Fibroblast of pulmonary artery (primary cell): ENCODE measurements at places on chromosomes 16 and 17.

DNA sequence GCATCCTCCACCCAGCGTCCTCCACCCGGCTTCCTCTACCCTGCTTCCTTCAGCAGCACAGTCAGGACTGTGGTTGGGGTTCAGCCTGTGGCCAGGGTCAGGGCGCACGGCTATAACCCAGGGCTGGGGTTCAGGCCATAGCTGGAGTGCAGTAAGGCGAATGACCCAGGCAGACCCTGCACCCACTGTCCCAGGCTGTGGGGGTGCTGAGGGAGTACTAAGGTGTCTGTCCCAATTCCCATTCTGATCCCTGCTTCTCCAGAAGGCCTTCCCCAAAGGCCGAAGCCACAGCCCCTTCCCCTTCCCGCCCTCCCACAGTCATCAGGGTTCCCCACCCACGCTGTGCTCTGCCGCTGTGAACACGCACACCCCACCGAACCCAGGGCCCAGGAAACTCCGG lies 12.4 kb downstream of the EMC6 start:
- DNase-seq, result no peak

- peak; percentile 77 for DNase-seq
Observed at GRCh38 chr17:37710344-37710886, 34.4 kb downstream of the HNF1B start.

DNA sequence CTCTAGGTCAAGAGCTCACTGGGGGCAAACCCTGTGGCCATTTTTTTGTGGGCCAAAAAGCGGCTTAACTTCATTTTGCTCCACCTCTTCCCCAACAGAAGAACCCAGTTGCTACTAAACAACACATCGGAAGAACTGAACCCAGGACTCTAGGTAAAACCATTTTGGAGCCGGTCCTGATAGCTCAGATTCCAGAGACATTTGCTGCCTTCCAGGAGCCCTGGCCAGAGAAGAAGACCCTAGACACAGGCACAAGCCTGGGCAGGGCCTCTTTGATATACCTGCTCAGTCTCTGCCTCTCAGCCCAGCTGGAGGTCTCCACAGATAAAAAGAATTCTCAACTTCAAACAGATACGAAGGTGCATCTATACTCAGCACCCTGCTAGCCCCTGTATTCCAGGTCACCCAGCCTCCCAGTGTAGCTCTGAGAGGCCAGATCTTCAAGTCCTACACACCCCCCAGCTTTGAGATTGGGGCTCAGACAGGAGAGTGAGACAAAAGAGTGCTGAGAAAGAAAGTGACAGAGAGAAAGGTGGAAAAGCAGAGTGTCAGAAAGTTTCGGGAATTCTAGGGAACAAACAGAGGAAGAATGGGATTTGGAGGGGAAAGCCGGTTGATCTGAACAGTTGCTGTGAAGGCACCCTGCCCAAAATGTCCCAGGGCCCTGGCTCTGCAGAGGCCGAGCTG lies 6.6 kb upstream of the HOXB9 start:
- no peak for DNase-seq

- DNase-seq, result no peak
Observed at GRCh38 chr17:46833840-46834208, 15.3 kb upstream of the WNT3 start.

DNA sequence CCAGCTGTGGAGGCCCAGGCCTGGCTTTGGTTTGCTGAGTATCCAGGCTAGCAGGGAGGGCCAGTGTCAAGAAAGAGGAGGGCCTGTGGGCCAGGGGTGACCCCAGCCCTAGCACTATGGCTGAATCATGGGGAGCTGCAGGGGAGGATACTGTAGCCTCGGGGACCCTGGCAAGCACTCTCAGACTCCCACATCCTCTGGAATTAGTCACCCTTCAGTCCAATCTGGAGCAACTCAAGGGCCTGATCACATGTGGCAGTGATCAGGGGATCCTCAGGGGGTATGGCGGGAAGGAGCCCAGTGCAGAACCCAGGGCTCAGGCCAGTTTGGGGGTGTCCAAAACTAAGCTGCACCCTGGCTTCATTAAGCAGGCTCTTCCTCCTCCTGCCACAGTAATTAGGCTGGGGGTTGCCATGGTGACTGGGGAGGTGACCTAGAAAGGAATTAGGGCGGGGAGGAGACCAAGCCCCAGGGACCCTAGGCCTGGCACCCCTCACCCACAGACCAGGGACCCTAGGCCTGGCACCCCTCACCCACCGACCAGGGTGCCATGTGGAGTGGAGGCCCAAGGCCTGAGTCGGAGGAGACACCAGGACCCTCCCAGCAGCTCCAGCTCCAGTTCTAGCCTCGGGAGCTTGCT lies 5.8 kb downstream of the NLGN2 start:
- DNase-seq, result peak; percentile 43

DNA sequence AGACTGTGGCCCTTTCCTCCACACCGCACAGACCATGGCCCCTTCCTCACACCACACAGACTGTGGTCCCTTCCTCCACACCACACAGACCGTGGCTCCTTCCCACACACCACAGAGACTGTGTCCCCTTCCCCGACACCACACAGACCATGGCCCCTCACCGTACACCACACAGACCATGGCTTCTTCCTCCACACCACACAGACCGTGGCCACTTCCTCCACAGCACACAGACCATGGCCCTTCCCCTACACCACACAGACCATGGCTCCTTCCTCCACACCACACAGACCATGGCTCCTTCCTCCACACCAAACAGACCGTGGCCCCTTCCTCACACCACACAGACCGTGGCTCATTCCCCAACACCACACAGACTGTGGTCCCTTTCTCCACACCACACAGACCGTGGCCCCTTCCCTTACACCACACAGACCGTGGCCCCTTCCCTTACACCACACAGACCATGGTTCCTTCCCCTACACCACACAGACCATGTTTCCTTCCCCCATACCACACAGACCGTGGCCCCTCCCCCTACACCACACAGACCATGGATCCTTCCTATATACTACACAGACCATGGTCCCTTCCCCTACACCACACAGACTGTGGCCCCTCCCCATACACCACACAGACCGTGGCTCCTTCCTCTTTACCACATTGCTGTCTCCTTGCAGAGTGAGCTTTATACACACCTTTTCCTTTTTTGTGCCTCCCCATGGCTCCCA lies 297.5 kb upstream of the FOXF1 start:
- no peak for DNase-seq

GRCh38 chr17:50908140-50908859 lies 42.1 kb upstream of the TOB1 start:
- no peak for DNase-seq

DNA sequence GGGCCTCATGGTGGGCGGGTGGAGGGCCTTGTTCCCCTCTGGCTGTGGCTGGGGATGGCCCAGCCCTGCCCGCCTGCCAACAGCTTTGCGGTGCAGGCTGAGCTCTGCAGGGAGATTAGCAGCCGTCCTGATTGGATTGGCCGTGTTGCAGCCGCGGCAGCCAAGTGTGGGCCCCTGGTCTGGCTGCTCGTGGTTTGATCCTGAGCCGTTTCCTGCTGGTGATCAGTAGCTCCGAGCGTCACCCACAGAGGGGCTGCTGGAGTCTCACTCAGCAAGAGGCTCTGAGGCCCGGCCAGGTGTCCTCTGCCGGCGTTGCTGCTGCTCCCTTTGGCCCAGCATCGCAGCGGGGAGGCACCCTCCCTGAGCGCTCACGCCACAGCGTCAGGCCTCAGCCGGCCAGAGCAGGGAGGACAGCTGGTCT lies 32.5 kb downstream of the BAIAP2 start:
- DNase-seq, result no peak

DNA sequence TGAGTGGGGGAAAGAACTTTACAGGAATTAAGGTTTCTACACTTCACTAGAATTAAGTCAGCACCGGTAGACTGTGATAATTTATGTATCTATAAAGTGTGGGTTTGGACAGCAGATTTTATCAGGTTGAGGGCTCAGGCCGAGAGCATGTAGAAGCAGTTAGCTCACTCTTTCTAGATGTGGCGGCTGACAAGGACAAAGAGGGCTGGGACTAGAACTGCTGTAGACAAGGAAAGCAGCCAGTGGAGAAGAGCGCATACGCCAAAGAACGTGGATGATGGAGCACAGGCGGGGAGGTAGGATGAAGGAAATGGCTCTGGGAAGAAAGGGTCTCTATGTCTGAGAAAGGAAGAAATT lies 504 bp upstream of the GOSR1 start:
- DNase-seq, result peak; percentile 23

- no peak for DNase-seq
Observed at GRCh38 chr17:8068736-8069586, 18.6 kb downstream of the ALOX12B start.

- no peak for DNase-seq
Observed at GRCh38 chr16:80029761-80030481, 429.4 kb upstream of the MAF start.

DNA sequence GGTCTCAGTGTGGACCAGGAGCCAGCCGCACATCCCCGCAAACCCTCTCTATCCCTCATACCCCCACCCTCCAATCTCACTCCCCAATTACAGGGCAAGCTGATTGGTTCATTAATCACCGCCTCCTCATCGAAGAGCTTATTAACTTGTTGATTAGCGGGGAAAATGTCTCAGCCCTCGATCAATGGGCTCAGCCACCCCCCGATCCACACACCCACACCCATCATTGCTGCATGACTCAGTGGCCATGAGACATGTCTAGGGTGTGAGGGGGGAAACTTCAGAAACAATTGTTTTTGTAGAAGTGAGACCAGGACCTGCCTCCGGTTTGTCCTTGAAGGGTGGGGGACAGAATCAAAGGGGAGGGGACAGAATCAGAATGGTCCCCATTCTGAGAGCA lies 2.5 kb upstream of the PYY start:
- DNase-seq, result no peak

GRCh38 chr16:75477680-75478473 lies 13.4 kb upstream of the TMEM170A start:
- DNase-seq, result no peak

DNA sequence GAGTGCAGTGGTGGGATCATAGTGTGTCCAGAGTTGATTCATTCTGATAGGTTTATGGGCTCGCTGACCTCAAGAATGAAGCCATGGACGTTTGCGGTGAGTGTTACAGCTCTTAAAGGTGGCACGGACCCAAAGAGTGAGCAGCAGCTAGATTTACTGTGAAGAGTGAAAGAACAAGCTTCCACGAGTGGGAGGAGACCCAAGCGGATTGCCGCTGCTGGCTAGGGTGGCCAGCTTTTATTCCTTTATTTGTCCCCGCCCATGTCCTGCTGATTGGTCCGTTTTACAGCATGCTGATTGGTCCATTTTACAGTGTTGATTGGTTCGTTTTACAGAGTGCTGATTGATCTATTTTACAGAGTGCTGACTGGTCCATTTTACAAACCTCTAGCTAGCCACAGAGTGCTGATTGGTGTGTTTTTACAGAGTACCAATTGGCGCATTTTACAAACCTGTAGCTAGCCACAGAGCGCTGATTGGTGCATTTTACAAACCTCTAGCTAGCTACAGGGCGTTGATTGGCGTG lies 17.5 kb downstream of the CACNG4 start:
- DNase-seq, result no peak

GRCh38 chr17:59373882-59374495 lies 42.5 kb downstream of the YPEL2 start:
- peak; percentile 96 for DNase-seq

DNA sequence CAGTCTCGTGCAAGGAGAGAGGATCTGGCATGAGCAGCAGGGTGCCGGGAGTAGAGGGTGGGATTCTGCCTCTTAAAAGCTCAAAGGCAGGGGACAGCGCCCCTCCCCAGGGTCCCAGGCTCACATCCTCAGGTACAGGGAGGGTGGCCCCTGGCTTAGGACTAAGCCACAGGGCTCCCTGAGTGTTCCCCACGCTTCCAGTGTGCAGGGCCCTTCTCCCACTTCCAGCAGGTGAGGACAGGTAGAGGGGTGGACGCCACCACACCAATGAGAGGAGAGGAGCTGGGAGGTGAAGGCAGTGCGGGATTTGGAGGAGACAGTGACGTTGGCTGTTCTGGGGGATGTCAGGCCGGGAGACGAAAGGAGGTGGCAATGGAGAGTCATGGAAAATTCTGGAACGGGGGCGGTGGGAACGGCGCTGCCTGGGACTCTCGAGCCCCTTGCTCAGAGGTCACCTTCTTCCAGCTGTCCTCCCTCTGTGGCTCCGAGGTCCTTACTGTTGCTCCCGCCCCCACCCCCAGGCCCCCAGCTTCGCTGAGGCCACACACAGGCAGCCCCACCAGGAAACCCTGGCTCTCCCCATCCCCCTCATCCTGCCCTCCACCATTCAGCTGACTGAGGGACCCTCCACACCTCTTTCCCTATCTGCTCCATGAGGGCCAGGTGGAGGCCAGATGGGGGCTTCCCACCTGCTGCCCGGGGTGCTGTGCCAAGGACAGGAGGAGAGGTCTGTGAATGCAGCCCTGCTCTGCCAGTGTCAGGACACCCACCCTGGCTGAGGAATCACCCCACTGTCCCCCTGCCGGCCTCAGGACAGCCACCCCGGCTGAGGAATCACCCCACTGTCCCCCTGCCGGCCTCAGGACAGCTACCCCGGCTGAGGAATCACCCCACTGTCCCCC lies 57.7 kb upstream of the ACSF3 start:
- no peak for DNase-seq

DNA sequence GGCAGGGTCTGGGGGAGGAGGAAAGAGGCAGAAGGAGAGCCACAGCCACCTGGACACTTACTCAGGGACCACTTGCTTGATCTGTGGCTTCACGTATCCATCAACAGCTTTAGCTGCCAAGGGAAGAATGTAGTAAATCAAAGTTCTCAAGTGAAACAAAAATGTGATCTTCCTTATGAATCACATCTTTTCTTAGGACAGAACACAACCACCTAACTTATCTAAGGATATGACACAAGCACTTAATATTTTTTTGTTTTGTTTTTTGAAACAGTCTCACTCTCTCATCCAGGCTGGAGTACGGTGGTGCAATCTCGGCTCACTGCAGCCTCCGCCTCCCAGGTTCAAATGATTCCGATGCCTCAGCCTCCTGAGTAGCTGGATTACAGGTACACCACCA lies 8.4 kb upstream of the GHDC start:
- peak; percentile 68 for DNase-seq

- DNase-seq, result no peak
Observed at GRCh38 chr17:14098246-14098645, 28.9 kb downstream of the COX10 start.

DNA sequence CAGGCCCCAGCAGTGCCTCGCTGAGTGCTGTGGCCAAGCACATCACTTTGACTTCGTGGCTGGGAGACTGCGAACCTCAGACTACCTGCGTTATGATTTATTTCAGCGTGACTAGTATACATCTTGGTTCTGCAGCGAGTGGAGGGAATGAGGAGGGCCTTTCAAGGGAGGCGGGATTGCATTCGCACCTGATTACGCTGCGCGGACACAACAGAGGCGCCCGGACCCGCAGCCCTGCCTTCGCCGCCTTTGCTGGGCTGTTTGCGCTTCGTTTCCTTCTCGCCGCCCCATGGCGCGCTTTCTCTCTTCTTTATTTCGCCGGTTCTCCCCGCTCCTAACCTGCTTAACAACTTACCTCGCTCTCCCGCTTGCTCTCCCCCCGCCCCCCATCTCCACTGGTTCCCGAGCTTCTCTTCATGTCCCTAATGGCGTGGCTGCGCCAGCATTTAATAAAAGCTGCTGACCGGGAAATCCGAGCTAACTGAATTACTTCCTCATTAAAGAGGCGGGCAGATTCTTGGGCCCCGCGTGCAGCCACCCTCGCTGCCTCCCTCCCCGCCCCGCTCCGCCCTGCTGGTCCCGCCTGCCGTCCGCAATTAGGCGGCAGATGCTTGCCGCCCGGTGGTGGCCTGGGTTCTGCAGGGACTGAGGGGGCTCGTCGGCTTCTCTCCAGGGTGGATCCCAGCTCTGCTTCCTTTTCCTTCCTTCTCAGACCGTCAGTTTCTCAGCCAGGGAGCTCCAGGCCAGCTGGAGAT lies 257.6 kb upstream of the SDK2 start:
- DNase-seq, result no peak
